ENCODE measurements at places on chromosomes 6 and 20. TPM values are rescaled to one million over a fixed set of nuclear protein-coding genes. Genes with fewer than 3 reads are reported as not detected.

GLP1R gene
- total RNA-seq = 1.8 TPM

TCF15 gene
- total RNA-seq = 3.8 TPM

B3GAT2 gene
- total RNA-seq = 0.71 TPM

FLRT3 gene
- total RNA-seq = 1.0 TPM

RAB32 gene
- total RNA-seq = 5.1 TPM

SLC26A8 gene
- 0.80 TPM for total RNA-seq

TRIM15 gene
- 0.35 TPM for total RNA-seq

SPATS1 gene
- not detected for total RNA-seq

ABHD12 gene
- total RNA-seq = 68.2 TPM

FNDC11 gene
- total RNA-seq = 3.8 TPM

CST2 gene
- not detected for total RNA-seq

GHRH gene
- not detected for total RNA-seq

FHL5 gene
- total RNA-seq = not detected

RALGAPB gene
- 29.4 TPM for total RNA-seq

HMGCLL1 gene
- 0.11 TPM for total RNA-seq

CCM2L gene
- total RNA-seq = 9.1 TPM

BTNL2 gene
- not detected for total RNA-seq

CLDN20 gene
- total RNA-seq = not detected

SRMS gene
- 0.46 TPM for total RNA-seq

METTL24 gene
- 0.21 TPM for total RNA-seq
